ENCODE measurements at places on chromosomes 11 and 22. TPM values are rescaled to one million over a fixed set of nuclear protein-coding genes. Genes with fewer than 3 reads are reported as not detected.

The SLC5A1 gene
- polyA plus RNA-seq: not detected

GRCh38 chr11:75435571-75435925, 2.5 kb upstream of the KLHL35 start:
- no peak for DNase-seq

GRCh38 chr11:29008481-29008880, 900.3 kb downstream of the METTL15 start:
- DNase-seq: no peak

DNA sequence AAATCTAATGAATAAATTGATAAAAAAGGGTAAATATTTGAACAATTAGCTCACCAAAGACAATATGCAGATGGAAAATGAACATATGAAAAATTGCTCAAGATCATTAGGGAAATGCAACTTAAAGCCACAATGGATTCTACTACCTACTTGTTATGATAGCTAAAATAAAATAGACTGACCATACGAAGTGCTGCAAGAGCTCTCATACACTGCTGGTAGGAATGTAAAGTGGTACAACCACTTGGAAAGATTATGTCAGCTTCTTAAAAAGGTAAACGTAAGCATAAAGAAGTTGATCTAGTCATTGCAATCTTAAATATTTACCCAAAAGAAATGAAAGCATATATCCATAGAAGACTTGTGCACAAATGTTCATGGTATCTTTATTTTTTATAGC, 504.2 kb upstream of the ARHGAP42 start:
- DNase-seq: no peak

The LUZP2 gene
- not detected for polyA plus RNA-seq

The INPPL1 gene
- polyA plus RNA-seq: 5.8 TPM

GRCh38 chr11:2690596-2691354, 9.0 kb downstream of the KCNQ1OT1 start:
- DNase-seq: no peak

DNA sequence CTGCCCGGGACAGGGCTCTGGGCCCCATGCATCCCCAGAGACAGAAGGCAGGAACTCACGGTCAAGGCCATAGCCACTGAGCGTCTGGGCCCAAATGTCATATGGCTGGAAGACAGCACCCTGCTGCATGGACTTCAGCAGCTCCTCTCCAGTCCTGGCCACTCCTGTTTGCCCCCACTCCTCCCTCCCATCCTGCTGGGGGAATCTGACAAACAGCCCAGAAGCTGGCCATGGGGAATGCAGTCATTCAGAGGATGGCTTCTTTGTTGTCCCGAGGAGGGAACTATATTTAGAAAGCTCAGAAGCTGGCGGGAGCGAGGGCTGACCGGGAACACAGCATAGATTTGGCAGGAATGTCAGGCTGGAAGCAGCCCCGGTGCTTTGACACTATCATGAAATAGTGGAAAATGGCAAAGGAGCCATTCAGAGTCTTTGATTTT, 35.0 kb downstream of the DKK3 start:
- no peak for DNase-seq

DNA sequence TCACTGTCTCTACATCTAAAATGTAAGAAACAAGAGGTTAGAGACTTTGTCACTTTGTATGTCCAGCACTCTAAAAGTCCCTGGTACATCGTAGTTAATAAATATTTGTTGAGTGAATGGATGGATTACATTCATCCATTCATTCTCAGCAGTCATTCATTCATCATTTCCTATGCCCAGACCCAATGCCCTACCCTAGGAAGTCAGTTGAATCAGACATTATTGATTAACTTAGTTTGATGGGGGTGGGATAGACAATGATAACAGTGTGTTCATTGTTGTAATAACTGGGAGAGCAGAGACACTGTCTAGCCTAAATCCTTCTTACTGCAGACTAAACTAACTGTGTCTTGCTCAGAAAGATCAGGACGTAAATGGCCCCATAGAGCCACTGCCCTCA, 1.2 kb upstream of the CENPM start:
- no peak for DNase-seq

- no peak for DNase-seq
Measured at GRCh38 chr22:46387748-46388147, 52.2 kb downstream of the TRMU start.

The MMP7 gene
- polyA plus RNA-seq: not detected

GRCh38 chr11:79108851-79109250, 332.0 kb downstream of the TENM4 start:
- DNase-seq: no peak

DNA sequence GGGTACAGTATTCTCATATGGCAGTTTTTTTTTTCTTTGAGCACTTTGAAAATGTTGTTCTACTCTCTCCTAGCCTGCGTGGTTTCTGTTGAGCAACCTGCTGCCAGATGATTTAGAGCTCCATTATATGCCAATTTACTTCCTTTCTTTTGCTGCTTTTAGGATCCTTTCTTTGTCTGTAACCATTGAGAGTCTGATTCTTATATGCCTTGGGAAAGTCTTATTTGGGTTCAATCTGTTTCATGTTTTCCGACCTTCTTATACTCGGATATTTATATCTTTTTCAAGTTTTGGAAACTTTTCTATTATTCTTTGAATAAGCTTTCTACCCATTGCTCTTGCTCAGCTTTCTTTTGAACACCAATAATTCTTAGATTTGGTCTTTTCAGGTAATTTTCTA, 138.1 kb upstream of the RAG2 start:
- DNase-seq: no peak

The TPBGL gene
- polyA plus RNA-seq: not detected

The TRIM49 gene
- not detected for polyA plus RNA-seq

GRCh38 chr11:122853971-122854446, 15.7 kb downstream of the CRTAM start:
- peak; percentile 65 for DNase-seq

DNA sequence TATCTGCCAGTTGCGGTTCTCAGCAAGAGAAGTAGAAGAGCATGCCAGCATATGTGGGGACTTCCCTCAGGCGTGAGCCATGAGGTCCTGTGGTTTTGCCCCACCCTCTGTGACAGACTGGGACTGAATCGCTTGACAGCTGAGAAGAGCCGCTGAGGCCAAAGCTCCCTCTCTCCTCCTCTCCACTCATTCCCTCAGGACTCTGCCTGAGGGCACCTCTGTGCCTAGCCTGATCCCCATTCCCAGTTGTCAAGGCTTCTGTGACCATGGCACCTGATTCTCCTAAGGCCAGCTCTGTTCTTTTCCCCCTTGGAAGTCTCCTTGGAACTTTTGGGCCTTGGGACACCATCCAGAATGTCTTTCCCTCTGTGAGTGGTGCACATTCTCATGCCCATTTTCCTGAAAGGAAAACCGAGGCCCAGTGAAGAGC, 27.0 kb downstream of the ART5 start:
- DNase-seq: peak; percentile 7

- no peak for DNase-seq
Measured at GRCh38 chr11:69869311-69869939, 50.2 kb upstream of the FGF3 start.

DNA sequence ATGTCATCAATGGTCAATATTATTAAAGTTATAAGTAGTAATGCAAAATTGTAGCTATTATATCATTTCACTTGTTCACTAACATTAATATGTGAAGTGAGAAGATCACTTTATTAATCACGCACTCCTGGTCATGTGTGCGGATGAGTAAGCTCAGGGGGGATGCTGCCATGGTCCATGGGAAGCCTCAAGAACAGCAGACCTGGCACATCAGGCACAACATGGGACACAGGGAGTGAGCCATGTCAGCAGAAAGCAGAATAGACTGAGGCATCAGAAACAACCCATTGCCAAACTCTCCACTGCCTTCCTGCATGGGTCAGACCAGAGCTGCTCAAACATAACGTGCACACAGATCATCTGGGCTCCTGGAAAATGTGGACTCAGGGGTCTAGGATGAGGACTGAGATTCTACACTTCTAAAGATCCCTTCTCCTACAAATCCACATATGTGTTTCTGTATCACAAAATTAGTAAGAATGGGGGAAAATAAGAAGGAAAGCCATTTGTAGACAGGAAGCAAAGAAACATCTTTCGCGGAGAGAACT, 63.8 kb upstream of the VPREB1 start:
- DNase-seq: no peak

- no peak for DNase-seq
Measured at GRCh38 chr11:7677796-7678201, 4.5 kb upstream of the CYB5R2 start.

GRCh38 chr11:33634291-33634834, 66.3 kb downstream of the C11orf91 start:
- no peak for DNase-seq

The OR51B4 gene
- not detected for polyA plus RNA-seq

- DNase-seq: no peak
Measured at GRCh38 chr22:32733196-32733768, 68.2 kb upstream of the TIMP3 start.

- DNase-seq: no peak
Measured at GRCh38 chr11:94681140-94681539, 87.0 kb upstream of the AMOTL1 start.
